ENCODE measurements at places on chromosomes 2 and 18.

DNA sequence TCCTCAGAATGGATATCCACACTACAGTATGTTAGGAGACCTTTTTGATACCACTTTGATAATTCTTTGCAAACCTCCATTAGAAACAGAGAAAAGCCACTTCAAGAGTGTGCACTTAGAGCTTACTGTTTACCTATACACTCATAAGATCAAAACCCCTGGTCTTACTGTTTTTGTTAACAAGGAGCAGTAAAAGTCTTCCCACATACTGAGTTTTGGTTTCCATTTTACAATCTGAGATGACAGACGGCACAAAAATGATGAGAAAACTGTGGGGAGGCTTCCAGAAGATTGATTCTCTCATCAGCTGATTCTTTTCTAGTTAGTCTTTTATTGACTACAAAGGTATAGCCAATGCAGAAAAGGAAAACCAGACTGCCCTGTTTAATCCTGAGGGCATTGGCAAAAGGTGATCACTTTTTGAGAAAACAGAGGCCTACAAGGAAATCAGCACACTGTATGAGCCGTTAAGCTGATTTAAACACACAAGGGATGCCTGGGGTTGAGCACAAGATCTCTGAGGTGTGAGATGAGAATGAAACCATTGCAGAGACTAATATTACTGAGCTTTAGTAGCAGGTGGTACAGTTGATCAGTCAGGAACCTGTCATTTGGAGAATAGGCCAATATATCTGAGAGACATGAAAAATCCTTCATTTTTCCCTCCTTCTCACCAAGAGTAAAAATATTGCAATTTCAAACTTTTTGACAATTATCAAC is 368.6 kb downstream of the GRB14 start:
- DNase-seq: no peak

- no peak for DNase-seq
Observed at GRCh38 chr2:32249731-32250236, 14.9 kb downstream of the NLRC4 start.

- DNase-seq: no peak
Observed at GRCh38 chr2:180661686-180662030, 318.7 kb upstream of the UBE2E3 start.

DNA sequence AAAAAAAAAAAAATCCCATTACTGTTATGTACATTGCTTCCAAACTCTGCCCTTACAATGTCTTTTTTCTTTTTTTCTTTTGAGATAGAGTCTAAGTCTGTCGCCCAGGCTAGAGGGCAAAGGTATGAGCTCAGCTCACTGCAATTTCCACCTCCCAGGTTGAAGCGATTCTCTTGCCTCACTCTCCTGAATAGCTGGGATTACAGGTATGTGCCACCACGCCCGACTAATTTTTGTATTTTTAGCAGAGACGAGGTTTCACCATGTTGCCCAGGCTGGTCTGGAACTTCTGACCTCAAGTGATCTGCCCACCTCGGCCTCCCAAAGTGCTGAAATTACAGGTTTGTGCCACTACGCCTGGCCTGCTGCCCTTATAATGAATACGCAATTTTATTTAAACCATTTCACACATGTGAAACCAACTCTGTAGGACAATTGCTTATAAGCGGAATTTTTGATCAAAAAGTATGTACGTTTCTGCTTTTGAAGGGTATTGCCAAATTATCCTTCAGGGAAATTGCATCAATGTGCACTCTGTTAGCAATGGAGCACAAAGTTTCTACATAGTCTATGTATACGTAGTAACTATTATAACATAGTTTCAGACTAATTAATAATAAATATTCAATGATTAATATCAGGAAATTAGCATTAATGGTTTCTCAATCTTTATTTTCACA is 55.7 kb upstream of the ACTR3 start:
- no peak for DNase-seq

DNA sequence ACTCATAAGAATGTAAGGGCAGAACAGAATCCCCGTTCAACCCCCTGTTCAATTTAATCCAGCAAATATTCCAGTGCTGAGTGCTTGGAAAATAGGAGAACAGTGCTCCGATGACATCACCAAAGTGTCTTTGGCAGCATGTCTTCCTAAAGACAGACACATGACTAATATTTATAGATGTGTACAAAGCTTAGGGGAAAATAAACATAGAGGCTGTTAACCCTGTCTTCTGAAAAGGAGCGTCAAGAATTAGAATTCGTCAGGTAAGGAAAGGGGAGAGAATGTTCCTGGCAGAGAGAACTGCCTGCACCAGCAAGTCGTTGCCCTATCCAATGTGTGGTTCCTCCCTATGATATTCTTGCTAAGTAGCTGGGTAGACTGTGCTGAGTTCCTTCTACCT is 72.7 kb downstream of the PLB1 start:
- DNase-seq: no peak

DNA sequence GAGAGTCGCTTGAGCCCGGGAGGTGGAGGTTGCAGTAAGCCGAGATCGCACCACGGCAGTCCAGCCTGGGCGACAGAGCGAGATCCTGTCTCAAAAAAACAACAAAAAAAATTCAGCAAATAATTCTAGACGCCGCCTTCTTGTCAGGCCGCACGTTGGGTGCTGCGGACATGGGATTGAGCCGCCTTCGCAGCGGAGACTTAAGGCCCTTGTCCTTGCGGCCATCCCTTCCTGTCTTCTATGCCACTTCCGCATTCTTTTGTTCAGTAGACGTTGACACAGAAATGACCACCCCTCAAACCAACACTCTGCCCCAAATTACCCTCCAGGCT is 15.8 kb downstream of the PTPN18 start:
- peak; percentile 29 for DNase-seq

DNA sequence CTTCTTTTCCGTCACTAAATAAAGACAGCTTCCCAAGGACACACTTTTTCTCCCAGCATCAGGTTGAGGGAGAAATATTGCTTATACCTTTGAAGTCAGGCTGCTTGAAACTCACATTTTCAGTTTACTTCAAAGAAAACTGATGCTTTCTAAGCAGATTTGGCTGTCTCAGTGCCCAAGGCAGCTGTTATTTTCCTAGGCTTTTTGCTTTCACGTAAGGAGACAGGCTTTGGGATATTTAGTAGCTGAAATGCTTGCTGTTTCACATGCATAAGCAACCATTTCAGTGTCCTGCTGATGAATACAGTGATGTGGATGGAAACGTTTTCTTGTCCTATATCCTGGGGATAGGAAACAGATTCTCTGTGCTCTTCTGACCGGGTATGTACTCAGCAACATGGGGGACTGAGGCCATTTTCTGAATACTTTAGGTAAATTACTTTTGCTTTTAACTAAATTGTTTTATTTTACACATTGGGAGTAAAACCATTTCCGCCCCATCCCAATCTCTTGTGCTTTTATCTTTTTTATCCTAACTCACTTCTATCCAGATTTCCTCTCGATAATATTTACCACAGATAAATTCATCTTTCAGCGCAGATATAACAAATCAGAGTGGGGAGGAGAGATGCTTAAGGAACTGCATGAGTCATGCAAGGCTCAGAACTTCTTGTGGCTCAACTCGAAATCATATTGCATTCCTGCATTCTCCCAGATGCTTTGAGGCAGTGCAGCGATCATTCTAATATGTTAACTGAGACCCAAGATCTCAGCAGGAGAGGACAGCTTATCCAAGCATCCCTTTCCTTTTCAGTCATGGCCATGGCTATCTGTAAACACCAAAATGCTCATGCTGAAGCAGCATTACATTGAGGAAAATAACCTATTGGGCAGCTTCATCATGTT is 22.2 kb downstream of the GALR1 start:
- DNase-seq: no peak

DNA sequence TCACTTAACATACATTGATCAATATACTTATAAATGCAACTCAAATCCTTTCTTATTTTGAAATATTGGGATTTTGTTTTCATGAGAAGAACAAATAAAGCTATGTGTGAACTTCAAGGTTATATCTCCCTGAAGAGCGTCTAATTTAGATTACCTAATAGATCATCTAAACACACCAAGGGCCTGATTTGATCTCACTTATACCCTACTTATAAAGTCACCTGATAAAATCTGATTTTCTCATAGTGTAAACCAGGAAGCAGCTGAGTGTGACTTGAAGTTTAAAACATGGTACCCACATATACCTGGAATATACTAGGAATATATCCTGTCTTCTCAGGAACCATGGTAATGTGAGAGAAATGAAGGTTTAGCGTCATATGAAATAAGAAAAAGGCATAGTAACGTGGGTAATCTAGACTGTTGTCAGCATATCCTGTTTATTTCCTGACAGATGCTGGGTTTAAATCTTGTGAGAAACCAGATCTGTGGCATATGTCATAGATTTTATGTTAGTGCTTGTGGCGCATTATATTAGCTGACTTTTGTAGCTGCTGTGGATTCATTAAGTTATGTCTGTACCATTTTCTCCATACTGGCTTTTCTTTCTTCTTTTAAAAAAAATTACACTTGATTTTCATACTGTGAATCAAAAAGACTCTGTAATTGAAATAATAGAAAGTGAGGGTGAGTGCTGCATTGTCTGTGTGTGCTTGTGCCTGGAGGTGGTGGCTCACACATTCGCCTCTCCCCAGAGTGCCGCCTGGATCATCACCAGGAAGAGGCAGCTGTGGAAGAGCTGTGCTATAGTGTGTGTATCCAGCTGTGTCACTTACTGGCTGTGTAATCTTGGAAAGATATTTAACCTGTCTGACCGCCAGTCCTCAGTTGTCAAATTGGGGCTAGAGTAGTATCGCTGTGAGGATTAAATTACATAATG is 164.0 kb downstream of the MYO3B start:
- DNase-seq: no peak

DNA sequence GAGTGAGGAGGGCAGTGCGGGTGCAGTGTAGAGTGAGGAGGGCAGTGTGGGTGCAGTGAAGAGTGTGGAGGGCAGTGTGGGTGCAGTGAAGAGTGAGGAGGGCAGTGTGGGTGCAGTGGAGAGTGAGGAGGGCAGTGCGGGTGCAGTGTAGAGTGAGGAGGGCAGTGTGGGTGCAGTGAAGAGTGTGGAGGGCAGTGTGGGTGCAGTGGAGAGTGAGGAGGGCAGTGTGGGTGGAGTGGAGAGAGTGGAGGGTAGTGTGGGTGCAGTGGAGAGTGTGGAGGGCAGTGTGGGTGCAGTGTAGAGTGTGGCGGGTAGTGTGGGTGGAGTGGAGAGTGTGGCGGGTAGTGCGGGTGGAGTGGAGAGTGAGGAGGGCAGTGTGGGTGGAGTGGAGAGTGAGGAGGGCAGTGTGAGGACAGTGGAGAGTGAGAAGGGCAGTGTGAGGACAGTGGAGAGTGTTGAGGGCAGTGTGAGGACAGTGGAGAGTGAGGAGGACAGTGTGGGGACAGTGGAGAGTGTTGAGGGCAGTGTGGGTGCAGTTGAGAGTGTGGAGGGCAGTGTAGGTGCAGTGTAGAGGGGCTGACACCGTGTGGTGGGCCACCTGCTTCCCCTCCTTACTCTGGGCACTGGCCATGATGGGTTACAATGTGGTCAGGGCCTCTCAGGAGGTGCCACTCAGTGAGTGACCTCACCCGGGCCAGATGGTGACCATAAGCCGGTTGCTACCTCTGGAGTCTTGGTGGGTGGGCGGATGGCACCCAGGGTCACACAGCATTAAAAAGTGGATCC is 28.5 kb downstream of the INPP4A start:
- DNase-seq: no peak

GRCh38 chr2:55887901-55888624 is 35.5 kb downstream of the EFEMP1 start:
- DNase-seq: no peak
